Activated CD4-positive, alpha-beta T cell treated with anti-CD3 and anti-CD28 coated beads for 36 hours (primary cell): ENCODE measurements at places on chromosomes 2 and 18. TPM values are rescaled to one million over a fixed set of nuclear protein-coding genes. Genes with fewer than 3 reads are reported as not detected.

GRCh38 chr2:161113693-161114575, 46.3 kb upstream of the TANK start:
- no peak for DNase-seq

- DNase-seq, result no peak
Measured at GRCh38 chr2:211328126-211328525, 771.7 kb downstream of the CPS1 start.

- no peak for DNase-seq
Measured at GRCh38 chr18:28793901-28794300, 617.0 kb upstream of the CDH2 start.

DNA sequence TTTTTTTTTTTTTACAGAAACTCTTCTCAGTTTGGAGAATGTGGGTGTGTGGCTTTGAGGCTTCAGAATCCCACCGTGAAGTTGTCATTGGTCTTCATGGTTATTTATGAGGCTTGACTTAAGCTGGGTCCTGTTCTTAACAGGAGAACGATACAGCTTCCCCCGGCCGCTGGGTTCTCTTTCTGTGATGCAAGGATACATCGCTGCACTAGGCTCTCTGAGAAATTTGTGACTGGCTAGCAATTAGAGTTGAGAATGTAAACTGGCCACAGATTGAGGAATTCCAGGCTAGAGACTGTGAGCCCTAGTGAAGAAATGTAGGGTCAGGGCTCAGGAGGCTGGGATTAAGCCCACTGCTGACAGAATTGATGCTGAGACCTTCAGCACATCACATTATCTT, 29.8 kb downstream of the MGAT5 start:
- no peak for DNase-seq

- DNase-seq, result no peak
Measured at GRCh38 chr2:165469417-165469816, at the start of gene CSRNP3. TSS of gene CSRNP3 (plus strand) at chr2:165469698. CDS start at chr2:165595066, 125,368 bp downstream.

The IDH1 gene
- 23.7 TPM for total RNA-seq
